ENCODE measurements at places on chromosomes 12 and 14.

DNA sequence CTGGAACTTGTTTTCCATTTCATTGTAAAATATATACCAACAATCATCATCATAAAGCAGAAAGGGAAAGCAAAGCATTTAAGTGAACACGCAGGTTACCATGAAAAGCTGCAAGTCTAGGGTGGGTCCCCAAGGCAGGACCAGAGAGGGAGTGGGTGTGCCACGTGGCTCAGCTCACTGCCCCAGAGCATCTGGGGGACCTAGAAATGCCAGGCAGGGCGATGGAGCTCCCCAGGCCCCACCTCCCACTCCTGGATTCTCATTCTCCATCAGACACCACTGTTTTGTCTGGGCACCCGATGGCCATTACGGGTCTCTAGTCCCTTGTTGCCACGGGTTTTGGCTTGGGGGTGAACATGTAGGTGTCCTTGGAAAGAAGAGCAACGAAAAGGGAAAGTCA is 34.7 kb downstream of the BCL11B start:
- DNase-seq = no peak

DNA sequence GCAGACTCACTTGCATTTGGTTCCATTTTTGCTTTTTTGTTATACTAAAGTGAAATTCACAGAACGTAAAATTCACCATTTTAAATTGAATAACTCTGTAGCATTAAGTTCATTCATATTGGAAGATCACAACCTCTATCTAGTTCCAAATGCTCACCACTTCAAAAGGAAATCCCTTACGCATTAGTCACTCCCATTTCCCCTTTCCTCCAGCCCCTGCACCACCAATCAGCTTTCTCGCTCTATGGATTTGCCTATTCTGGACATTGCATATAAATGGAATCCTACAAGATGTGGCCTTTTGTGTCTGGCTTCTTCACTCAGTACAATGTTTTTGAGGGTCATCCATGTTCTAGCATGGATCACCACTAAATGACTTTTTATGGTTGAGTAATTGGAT is 294.5 kb downstream of the KSR2 start:
- DNase-seq = no peak

DNA sequence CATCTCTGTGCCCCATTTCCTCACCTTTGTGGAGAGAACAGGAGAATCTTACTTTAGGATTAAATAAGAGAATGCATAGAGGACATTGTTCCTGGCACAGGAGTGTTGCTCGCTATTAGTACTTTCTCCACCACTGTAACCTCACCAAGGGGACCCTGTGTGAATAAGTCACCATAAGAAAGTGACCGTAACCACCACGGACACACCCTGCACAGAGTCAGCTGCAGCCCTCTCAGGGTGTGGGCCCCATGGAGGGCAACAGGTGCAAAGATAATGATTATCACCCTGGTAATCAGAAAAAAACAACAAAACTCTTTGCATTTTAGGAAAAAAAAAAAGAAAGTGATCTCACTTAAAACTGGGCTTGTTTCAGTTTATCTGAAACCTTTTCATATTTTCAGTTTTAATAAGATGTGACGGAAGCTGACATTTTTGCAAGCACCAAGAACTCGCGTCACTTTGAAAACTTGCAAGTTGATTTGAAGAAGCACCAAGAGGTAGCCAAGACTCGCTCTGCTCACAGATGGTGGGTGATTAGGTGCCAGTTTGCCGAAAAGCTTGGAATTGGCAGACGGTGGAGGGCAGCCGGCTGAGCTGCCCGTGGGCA is 87.0 kb upstream of the VRK1 start:
- no peak for DNase-seq

DNA sequence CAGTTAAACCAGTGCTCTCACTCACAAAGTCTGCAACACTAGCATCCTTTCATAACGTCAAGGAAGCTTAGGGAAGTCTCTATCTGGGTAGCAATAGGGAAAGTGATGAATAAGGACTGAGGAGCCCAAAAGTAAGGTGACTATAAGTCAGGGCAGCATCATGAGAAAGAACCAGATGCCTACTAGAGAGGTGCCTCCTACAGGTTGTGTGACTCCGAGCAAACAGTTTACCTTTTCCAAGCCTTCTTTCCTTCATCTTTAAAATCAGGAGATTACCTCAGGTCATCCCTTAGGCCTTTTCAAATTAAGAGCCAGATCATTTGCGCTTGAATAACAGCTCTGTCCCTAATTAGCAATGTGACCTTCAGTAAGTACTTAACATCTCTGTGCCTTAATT is 40.2 kb downstream of the RTN1 start:
- no peak for DNase-seq

GRCh38 chr12:15152456-15152855 is 68.8 kb downstream of the RERG start:
- DNase-seq = no peak
